Right cardiac atrium (tissue), 5 donors: ENCODE measurements at places on chromosomes 4 and X. TPM values are rescaled to one million over a fixed set of nuclear protein-coding genes. Genes with fewer than 3 reads are reported as not detected.

Gene PAGE2
- polyA plus RNA-seq = not detected

Gene CCDC120
- polyA plus RNA-seq = 1.2 TPM

Gene AKAP14
- not detected for polyA plus RNA-seq

GRCh38 chr4:158102904-158103303, 69.9 kb downstream of the GASK1B start:
- no peak for DNase-seq

GRCh38 chr4:37978248-37978924, 18.2 kb downstream of the PTTG2 start:
- no peak for DNase-seq

- no peak for DNase-seq
These were observed 1.0 kb upstream of the UGT8 start for GRCh38 chr4:114597410-114598115.

- DNase-seq = no peak
These were observed 90.3 kb downstream of the ATOH1 start for GRCh38 chr4:93918856-93919255.

GRCh38 chr4:174255786-174256185, 27.7 kb downstream of the FBXO8 start:
- DNase-seq = no peak

GRCh38 chr4:54542119-54542438, 115.7 kb upstream of the KIT start:
- no peak for DNase-seq

- DNase-seq = no peak
These were observed 84.7 kb downstream of the SCD5 start for GRCh38 chr4:82713856-82714255.

- DNase-seq = no peak
These were observed 10.3 kb upstream of the TRMT2B start for GRCh38 chrX:101062176-101062575.
